Left ventricle myocardium inferior (tissue), 1 donor: ENCODE measurements at places on chromosomes 1 and 21.

GRCh38 chr1:54318246-54318814 lies 87.9 kb downstream of the SSBP3 start:
- no peak for DNase-seq

DNA sequence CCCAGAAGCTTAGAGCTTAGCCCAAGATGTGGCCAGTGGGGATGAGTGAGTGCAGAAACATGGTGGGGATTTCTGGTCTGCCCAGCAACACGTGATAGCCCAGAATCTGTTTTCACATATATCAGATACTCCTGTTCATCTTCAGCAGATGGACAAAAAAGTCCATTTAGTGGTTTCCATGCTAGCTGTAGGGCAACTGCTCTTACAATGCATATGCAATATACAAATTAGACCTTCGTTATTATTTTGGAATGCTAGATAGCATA lies 96.9 kb upstream of the SGIP1 start:
- DNase-seq: no peak

DNA sequence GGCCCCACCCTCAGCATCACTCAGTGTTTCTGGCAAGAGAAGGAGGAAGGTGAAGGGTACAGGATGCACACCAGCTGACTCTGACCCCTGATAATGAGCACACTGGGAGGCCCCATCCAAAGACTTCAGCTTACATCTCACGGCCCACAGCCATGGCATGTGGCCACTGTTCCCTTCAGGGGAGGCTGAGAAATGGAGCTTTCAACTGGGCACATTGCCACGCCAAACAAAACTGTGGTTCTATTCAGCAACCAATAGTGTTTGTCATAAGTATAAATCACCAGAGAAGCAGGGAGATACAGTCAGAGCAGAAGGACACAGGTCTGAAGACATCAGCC lies 12.7 kb upstream of the TRAF3IP3 start:
- peak; percentile 42 for DNase-seq

GRCh38 chr1:12511128-12511484 lies 106.9 kb downstream of the DHRS3 start:
- DNase-seq: no peak

- no peak for DNase-seq
Measured at GRCh38 chr1:77018311-77018710, 151.0 kb downstream of the ST6GALNAC5 start.

GRCh38 chr1:239722035-239722434 lies 335.7 kb downstream of the CHRM3 start:
- DNase-seq: no peak
